ENCODE measurements at places on chromosomes 3 and 15. TPM values are rescaled to one million over a fixed set of nuclear protein-coding genes. Genes with fewer than 3 reads are reported as not detected.

CCR4 gene
- 0.12 TPM for polyA plus RNA-seq

HGD gene
- polyA plus RNA-seq = not detected

TMEM207 gene
- not detected for polyA plus RNA-seq

DNA sequence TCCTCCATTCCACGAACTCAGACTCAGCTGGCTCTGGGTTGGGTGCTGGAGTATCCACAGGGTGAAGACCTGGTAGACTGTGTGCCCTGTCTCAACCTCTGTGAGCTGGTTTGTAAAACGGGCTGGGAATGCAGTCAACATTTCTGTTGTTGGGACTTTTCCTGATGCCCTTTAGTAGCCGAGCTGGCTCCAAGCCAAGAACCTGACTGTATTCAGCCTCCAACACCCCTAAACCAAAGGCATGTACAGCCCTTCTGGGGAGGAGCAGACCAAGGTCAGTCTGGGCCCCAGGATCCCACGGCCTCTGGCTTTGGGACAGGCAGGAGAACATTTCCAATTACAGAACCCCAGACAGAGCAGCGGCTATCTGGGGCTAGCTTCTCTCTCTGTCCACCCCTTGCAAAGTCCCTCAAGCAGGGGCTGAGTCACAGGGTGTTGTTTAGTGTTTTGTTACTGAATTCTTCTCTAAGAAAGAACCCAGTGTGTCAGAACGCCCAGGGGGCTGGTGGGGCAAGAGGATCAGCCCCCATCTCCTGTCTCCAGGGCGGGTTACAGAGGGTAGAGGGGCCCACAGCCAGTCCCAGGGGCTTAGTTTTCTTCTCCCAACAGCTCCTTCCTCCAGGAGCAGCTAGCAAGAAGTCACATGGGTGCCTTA, 56.8 kb upstream of the SLC6A6 start:
- no peak for DNase-seq

DNA sequence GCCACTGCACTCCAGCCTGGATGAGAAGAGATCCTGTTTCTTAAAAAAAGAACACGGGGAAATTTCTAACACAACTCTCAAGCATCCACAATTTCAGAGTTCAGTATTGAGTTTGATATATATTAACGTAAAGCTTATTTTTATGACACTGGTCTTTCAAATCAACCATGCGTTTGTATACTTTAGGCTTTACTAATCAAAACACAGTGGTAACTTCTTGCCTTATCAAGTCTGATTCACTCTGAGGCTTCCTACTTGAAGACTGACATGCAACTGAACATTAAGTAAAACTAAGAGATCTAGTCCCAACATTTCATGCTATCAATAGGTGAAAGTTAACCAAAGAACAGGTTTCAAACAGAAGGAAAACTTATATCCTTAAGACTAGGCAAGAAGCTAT, 46.7 kb downstream of the PRTG start:
- DNase-seq = no peak

DNA sequence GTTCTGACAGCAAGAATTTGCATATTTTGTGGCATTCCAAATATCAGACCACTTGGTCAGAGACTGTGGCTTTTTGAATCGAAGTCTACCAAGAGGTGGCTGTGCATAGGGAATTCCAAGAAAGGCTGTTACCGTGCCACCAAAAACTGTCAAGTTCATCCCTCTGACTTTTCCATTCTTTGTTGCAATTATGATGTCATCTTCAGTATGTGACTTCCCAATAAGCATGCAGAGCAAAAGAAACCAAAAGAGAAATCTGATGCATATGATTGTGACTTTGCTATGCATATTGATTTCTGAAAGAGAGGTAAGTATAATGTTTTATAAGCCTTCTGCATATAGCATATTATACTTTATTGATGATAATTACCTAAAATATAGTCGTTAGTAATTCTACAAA, 6.5 kb downstream of the BCHE start:
- no peak for DNase-seq

Data from muscle of back (tissue), 13 donors.